Vein endothelial cell (primary cell): ENCODE measurements at places on chromosomes 16 and 17. TPM values are rescaled to one million over a fixed set of nuclear protein-coding genes. Genes with fewer than 3 reads are reported as not detected.

TOX3 gene
- not detected in 2 replicates for total RNA-seq

MYH8 gene
- not detected in 2 replicates for total RNA-seq

TBC1D26 gene
- not detected in 2 replicates for total RNA-seq

PNMT gene
- not detected in 2 replicates for total RNA-seq

KRT13 gene
- not detected in 2 replicates for total RNA-seq

ZNF768 gene
- total RNA-seq: 25.3 and 32.0 TPM in 2 replicates

SCGB1C2 gene
- total RNA-seq: not detected in 2 replicates

HS3ST2 gene
- total RNA-seq: under 0.01 TPM in 1 of 2 replicates, not detected in the other

ADAP2 gene
- 0.19 and 0.33 TPM in 2 replicates for total RNA-seq

CCR7 gene
- not detected in 2 replicates for total RNA-seq

AXIN2 gene
- 5.2 and 7.5 TPM in 2 replicates for total RNA-seq

SEC14L5 gene
- under 0.01 TPM in 1 of 2 replicates, not detected in the other for total RNA-seq

TRPV2 gene
- 16.6 and 22.9 TPM in 2 replicates for total RNA-seq

FGF11 gene
- 0.38 and 0.65 TPM in 2 replicates for total RNA-seq

STAT3 gene
- 159 and 175 TPM in 2 replicates for total RNA-seq

SLC13A5 gene
- total RNA-seq: not detected in 2 replicates

KCNAB3 gene
- total RNA-seq: 0.98 and 1.2 TPM in 2 replicates

EPX gene
- total RNA-seq: not detected in 2 replicates

CACNG3 gene
- not detected in 2 replicates for total RNA-seq

PKMYT1 gene
- total RNA-seq: 9.6 and 11.4 TPM in 2 replicates

ARL5C gene
- total RNA-seq: not detected in 2 replicates

CTF1 gene
- total RNA-seq: 0.19 and 0.65 TPM in 2 replicates

ERAL1 gene
- total RNA-seq: 45.0 and 47.4 TPM in 2 replicates

MPRIP gene
- total RNA-seq: 135 and 158 TPM in 2 replicates

HASPIN gene
- 7.8 and 12.9 TPM in 2 replicates for total RNA-seq

CCNF gene
- total RNA-seq: 25.2 and 44.2 TPM in 2 replicates

NPIPB13 gene
- total RNA-seq: 0.96 and 3.6 TPM in 2 replicates

KRTAP1-1 gene
- total RNA-seq: not detected in 2 replicates

CCL16 gene
- 0.65 and 0.86 TPM in 2 replicates for total RNA-seq

CEP295NL gene
- total RNA-seq: 2.3 and 3.0 TPM in 2 replicates

OSGIN1 gene
- total RNA-seq: 4.1 and 5.2 TPM in 2 replicates

FN3K gene
- 2.3 and 3.2 TPM in 2 replicates for total RNA-seq

TAX1BP3 gene
- 277 and 310 TPM in 2 replicates for total RNA-seq
